SK-MEL-5 (cell line): ENCODE measurements at places on chromosomes 1 and 21.
A peak's percentile ranks its signal among the peaks of the same experiment; 100 is the strongest.

- DNase-seq, result no peak
These were observed 22.1 kb upstream of the KCNA10 start for GRCh38 chr1:110540891-110541685.

DNA sequence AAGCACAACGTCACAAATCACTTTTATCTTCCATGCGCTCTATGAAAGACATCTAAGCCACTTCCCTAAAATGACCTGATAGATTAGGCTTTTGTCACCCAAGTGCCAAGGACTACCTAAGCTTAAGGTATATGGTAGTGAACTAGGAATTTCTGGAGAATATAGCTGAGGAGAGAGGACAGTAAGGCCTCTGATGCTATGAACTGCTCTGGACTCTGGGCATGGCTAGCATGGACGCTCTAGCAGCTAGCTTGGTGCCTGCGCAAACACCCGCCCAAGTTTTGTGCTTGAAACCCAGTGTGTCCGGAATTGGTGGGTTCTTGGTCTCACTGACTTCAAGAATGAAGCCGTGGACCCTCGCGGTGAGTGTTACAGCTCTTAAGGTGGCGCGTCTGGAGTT lies 42.5 kb downstream of the OR10J5 start:
- no peak for DNase-seq

GRCh38 chr1:3153197-3153596 lies 84.2 kb downstream of the PRDM16 start:
- no peak for DNase-seq

DNA sequence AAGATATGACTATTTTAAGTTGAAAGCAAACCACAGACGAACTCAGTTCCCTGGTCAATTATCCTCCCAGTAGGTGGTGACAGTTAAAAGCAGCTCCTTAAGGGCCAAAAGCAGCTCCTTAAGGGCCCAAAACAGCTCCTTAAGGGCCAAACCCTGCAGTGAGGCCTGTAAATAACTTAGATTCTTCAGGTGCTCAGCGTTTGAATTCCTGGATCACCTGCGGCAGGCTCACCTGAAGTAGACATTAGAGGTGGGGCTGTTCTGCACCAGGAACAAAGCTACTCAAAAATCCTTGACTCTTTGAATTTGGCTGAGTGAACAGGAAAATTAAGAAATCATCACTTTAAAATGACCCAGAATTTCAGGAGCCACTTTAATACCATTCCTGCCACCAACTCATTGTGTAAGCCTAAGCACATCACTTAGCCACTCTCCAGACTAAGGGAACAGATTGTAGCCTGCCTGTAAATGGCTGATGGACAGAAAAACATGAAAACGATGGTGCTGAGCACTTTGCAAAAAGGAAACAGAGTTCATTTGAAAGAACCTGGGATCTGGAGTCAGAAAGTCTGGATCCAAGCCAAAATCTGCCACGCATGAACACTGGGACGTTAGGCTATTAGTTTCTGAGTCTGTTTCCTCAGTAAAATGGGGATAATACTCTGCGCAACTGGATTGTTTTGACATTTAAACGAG lies 126.9 kb downstream of the LRIG2 start:
- no peak for DNase-seq

DNA sequence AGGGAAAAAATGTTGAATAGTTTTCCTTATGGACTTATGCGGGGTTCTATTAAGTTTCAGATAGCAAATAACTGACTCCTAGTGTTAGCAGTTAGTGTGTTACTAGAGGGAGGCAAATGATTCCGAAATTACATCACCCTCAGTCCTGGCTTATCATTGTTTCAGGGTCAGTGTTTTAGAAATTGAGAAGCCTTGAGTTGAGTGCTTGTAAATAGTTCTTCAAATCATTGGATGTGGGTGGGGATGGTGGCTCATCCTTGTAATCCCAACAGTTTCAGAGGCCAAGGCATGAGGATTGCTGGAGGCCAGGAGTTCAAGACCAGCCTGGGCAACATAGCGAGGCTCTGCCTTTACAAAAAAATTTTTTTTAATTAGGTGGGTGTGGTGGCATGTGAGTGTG lies 21.3 kb downstream of the SOAT1 start:
- no peak for DNase-seq

DNA sequence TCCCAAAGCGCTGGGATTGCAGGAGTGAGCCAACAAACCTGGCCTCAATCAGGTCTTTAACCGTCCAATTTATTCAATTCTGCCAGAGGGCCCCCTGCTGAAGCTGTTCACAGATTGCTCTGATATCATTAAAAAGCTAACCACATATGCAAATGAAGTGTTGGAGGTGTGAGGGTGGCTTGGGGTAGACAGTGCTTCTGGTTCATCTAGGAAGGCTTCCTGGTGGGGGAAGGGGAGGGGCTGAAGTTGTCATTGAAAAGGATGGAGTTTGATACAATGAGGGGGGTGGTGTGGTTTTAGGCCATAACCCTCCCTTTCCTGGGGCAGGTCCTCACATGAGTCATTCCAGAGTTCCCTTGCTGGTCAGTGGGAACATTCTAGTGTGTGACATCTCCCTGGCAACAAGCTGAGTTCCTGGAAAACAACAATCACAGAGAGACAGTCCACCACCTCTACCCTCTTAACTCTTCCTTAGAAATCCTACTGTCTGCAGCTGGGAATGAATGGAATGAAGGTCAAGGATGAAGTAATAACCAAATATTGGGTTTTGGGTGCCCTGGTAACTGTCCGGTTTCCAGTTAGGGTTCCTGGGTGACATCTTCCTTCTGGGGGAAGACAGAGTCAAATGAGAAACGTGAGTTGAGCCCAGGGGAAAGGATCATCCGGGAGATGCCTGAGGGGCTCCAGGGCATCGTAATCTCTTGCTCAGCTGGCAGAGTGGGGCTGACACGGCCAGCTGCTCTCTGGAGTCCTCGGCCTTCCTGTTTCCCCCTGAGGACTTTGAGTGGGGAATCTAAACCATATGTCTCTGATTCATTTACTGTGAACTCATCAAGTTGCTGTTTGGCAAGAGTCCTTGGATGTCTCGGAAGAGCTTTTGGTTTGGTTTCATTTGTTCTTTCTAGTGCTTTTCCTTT lies 32.2 kb downstream of the BATF3 start:
- peak; percentile 16 for DNase-seq

GRCh38 chr1:39102537-39103327 lies 76.6 kb downstream of the NDUFS5 start:
- DNase-seq, result peak; percentile 77
